ENCODE measurements at places on chromosomes 16 and 17. TPM values are rescaled to one million over a fixed set of nuclear protein-coding genes. Genes with fewer than 3 reads are reported as not detected.
A peak's percentile ranks its signal among the peaks of the same experiment; 100 is the strongest.

Gene SMIM5
- total RNA-seq = 0.16 TPM

Gene RND2
- not detected for total RNA-seq

Gene KRT38
- total RNA-seq = not detected

Gene JPH3
- total RNA-seq = 0.10 TPM

Gene OR2C1
- total RNA-seq = not detected

Gene MT1H
- total RNA-seq = 3.3 TPM

DNA sequence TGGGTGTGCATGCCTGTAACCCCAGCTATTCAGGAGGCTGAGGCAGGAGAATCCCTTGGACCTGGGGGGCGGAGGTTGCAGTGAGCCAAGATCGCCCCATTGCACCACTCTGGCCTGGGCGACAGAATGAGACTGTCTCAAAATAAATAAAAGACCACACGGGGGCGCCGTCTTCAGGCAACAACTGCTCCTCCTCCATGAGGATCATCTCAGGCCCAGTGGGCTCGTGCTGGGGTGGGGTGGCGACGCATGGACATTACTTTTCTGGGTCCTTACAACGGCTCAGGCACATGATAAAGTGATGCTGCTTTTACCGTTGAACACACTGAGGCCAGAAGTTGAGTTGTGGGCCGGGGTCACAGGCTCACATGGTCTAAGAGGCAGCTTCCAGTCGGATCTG, 56.2 kb downstream of the PRMT7 start:
- DNase-seq = peak; percentile 25

DNA sequence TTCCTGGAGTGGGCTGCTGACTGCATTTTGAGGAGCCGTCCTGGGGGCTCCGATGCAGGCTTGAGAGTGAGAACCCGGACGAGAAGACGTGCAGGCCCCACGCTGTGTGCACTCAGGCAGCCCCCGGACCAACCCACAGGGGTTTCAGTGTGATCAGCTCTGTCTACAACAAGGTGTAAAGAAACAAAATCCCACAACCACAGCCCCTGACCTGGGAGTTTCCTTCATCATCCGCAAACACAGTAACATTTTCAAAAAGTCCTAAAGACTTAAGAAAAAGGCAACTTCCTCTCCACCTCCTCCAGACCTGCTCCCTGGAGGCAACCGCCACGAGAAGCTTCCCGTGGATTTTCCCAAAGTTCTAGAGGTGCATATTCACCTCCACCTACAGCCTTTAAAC, 15.4 kb upstream of the MEAK7 start:
- DNase-seq = peak; percentile 55

DNA sequence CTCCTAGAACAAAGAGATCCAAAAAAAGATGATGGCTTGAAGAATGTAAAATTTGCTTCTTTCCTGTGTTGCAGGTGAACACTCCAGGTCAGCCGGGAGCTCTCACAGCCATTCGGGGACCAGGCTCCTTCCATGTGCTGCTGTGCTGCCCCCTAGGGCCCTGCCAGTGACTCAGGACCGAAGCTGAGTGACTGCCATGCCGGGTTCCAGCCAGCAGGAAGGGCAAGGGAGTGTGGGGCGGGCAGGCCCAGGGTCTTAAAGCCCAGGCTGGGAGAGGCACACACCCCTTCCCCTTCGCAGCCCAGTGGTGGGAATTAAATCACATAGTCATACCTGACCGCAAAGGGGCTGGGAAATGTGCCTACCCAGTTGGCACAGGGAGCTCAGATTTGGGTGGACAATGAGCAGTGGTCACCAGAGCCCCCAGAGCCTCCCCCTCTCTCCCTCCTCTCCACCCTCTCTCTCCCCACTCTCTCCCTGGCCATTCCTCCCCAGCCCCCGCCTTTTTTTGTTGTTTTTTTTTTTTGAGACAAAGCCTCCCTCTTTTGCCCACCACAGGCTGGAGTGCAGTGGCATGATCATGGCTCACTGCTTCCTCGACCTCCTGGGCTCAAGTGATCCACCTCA, 11.5 kb downstream of the EPOP start:
- peak; percentile 59 for DNase-seq

DNA sequence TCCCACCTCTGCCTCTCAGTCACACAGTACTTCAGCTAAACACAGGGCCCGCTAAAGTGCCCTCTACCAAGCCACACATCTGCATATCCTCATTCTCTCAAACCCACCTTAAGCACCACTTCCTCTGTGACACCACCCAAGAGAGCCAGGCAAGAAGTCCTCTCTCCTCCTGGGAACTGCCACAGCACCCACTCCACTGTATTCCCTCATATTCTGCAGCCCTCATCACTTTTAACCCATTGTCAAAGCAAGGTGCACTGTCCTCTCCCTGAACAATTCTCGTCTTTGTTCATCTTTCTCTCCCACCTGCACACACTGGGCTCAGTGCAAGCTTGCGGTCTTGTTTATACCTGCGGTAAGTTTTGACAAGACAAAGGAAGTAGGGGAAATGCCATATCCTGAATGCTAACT, 13.6 kb downstream of the CHD9 start:
- peak; percentile 11 for DNase-seq

- no peak for DNase-seq
These were observed 18.4 kb upstream of the HOXB13 start for GRCh38 chr17:48746916-48747444.
